ENCODE measurements at places on chromosomes 1 and 21. TPM values are rescaled to one million over a fixed set of nuclear protein-coding genes. Genes with fewer than 3 reads are reported as not detected.

Gene NCF2
- total RNA-seq, result 16.7 TPM

Gene KANK4
- total RNA-seq, result 0.50 TPM

Gene MXRA8
- total RNA-seq, result 26.0 TPM

Gene RPE65
- total RNA-seq, result not detected

Gene PATJ
- 98.0 TPM for total RNA-seq

Gene TFAP2E
- 1.0 TPM for total RNA-seq

Gene CHAF1B
- 2.5 TPM for total RNA-seq

Gene OR2T12
- total RNA-seq, result not detected

Gene ADGRB2
- total RNA-seq, result 3.2 TPM
